ENCODE measurements at places on chromosomes 7 and 10.

DNA sequence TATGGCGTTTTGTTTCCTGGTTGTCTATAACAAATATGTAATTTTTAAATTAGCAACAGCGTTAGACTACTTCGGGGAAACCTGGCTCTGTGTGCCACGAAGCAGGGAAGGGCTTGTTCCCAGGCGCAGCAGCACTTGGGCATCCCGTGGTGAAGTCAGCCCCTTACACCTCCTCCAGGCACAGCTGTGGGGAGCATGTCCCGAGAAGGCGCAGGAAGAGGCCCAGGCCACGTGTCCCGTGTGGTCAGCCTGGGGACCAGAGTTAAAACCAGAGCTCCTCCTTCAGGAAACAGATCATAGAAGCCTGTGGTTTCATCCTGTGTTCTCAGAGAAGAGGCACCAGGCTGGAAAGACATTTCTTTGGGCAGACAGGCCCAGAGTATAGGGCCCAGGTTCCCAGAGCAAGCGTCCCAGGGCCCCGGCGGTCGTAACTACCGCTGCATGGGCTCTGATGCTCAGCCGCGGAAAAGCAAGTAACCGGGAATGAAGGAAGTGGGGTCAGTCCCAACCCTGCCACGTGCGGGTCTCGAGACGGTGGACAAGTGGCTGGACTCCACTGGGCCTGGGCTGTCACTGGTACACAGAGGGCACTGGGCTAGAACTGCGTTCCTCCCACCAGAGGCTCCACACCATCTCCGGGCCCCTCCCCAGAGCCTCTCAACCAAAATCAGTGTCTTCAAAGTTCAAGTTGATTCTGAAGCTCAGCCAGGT, 7.1 kb downstream of the NUDT1 start:
- no peak for DNase-seq

DNA sequence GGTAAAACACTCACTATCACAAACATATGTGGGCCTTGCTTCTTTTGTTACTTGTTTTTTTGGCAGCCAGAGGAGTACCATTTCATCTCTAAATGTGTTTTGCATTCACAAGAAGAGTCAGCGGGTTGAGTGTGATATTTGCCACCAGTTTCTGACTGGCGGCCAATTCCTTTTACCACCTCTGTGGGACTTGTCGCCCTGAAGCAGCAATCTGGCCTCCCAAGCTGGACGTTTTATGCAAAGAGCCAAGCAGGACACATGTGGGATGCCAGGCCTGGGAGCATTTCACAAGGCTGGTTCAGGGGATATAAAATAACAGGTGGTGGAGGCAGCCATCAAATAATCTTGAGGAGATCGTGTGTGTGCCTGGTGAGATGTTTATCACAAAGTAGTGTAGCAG, 61.8 kb upstream of the TRIL start:
- no peak for DNase-seq

DNA sequence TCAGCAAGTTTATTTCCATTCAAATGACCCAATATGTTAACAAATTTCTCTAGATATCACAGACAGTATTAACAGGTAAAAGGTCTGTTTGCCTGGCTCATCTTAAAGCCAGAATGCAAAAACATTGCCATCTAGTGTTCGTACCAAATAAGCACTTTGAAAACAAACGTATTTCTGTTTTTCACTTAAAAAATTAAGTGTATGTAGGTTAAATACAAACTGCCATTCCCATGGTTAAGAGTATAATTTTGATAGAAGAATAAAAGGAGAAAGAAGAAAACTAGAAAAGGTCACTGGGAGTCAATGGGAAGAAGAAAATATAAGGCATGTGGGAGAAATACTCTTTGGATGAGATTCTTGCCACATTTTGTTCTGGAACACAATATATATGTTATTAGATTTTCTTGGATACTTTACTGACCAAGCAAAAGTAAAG, 51.0 kb downstream of the ORC5 start:
- no peak for DNase-seq

DNA sequence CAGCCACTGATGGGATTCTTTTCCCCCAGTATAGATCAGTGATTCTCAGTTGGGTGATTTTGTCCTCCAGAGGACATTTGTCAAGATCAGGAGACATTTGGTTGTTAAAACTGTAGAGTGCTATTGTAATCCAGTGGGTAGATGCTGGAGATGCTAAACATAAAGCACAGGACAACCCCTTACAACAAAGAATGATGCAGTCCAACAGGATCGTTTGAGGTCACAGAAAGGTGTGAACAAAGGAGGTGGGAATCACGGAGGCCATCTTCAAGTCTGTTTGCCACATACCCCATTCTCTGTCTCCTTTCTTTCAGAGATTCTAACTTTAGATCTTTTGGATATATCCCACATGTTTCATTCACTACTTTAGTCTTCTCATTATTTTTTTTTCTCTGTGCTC, 69.0 kb downstream of the HELLS start:
- DNase-seq, result no peak

- no peak for DNase-seq
Observed at GRCh38 chr10:9596368-9596920, 1421.2 kb upstream of the CELF2 start.

GRCh38 chr10:128630787-128631252, 504.6 kb upstream of the MKI67 start:
- DNase-seq, result no peak

DNA sequence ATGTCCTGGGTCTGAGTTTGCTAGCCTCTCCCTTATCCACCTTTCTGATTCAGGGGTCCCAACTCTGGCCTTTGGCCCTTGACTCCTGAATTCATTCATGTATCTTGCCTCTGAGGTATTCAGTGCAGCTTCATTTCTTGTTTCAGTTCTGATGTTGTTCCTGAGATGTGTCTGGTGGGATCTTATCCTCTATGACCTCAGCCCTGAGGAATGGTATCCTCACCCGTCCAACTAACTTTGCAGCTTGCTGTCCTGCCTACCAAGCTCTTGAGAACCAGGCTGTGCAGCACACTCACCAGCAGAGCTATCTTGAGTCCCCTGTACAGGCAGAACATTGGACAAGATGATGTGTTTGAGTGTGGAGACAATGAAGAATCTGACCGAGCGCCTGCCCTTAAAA, 13.8 kb downstream of the SUFU start:
- DNase-seq, result no peak

DNA sequence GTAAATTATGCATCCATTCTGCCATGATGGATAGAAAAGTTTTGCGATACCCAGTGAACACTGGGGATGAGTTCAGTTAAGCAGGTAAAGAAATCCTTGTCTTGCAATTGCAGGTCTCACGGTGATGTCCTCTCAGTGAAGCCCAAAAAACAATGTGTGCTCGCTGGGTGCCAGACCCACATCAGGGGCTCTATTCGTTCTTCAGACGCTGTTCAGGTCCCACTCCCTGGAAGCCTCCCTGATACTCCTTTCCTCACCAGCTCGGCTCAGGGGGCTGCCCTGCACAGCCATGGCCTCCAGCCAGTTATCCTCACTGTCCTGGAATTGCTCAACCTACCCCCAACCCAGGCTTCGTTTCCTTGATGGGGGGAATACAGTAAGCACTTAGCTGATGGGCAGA, 323.5 kb downstream of the ADARB2 start:
- DNase-seq, result no peak

DNA sequence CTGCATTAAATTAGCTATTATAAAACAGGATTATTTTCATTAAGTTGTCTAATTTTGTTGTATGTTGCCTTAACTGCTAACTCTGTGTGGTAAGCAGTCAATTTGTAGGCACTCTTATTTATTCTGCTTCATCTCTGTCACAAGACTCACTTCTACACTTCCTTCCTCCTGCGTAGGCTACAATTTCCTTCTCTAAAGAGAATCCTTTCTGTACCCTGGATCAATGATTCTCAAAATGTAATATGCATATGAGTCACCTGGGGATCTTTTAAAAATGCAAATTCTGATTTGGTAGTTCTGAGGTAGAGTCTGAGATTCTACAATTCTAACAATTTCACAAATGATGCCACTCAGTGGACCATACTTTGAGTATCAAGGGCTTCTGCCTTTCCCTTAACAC, 4.4 kb upstream of the UBE2D1 start:
- DNase-seq, result no peak

- DNase-seq, result no peak
Observed at GRCh38 chr7:137449016-137449415, 105.5 kb upstream of the PTN start.

DNA sequence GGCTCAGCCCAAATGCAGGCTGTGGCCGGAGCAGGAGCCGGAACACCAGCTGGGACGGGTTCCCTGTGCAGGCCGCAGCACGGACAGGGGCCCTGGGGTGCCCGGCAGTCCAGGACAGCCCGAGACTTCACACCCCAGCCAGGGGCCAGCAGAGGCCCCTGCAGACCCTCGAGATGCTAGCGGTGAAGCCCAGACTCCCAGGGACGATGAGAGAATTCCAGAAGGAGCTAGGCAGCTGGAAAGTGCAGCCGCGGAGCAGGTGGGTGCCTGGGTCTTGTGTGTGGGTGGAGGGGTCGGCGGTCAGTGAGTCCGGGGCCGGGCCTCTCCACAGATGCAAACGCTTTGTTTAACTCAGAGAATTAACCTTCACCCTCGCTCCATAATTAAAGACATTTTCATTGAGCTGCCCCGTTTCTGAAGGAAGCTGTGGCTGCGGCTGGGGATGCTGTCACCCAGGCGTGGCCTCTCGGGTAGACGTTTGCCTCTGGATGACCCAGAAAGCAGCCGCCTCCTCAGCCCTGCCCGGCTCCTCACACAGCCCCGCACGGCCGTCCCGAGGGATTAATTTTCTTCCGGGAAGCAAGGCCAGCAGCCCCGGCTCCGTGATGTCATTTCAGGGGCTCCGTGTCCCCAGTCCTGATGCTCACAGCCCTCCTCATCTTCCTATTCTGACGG, 26.5 kb downstream of the KNDC1 start:
- DNase-seq, result no peak

GRCh38 chr7:113928112-113928511, 9.3 kb upstream of the PPP1R3A start:
- no peak for DNase-seq

DNA sequence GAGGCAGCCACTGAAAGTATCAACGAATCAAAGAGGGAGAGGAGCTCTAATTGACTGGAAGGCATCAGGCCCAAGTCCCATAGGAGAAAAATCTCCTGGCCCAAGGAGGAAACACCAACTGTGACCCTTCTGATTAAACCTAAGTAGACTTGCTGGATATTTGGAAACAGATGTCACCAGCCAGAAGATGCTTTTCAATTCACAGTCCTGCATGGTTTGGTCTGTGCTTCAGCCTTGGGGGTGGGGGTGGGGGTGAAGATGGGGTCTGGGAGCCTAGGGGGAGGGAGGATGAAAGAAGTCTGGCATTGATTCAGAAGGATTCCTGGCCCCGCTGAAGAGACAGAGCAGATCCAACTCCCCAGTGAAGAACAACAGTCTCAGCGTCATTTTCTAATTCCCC, 623.7 kb downstream of the PARD3 start:
- DNase-seq, result no peak

DNA sequence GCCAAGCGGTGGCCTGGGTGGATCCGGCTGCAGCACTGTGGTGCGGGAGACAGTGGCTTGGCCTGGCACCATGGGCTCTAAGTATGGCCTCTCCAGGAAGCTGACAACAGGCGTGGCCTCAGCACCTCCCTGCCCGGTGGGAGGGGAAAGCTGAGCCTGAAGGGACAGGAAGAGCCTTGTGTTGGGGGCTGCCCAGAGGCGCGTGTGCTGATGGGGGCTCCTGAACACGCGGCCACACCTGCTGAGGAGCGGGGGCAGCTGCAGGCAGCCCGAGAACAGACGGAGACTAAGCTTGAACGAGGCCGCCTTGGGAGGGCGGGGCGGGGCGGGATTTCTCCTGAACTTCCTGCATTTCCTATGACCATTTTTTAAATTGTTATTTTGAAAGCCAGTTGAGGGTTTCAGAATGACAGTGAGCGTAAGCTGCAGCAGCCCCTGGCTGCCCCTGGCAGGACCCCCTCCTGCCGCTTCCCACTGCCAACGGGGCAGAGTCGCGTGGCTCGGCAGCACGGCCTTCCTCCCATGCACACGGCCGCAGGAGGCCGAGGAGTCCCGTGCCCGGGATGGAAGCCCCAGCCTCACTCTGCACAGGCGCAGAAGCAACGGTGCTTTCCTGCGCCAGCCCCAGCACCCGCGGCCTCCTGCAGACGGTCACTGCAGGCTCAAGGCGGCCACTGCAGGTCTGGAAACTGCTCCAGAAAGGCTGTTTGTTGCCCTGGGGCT, 43.2 kb downstream of the DPYSL4 start:
- no peak for DNase-seq

DNA sequence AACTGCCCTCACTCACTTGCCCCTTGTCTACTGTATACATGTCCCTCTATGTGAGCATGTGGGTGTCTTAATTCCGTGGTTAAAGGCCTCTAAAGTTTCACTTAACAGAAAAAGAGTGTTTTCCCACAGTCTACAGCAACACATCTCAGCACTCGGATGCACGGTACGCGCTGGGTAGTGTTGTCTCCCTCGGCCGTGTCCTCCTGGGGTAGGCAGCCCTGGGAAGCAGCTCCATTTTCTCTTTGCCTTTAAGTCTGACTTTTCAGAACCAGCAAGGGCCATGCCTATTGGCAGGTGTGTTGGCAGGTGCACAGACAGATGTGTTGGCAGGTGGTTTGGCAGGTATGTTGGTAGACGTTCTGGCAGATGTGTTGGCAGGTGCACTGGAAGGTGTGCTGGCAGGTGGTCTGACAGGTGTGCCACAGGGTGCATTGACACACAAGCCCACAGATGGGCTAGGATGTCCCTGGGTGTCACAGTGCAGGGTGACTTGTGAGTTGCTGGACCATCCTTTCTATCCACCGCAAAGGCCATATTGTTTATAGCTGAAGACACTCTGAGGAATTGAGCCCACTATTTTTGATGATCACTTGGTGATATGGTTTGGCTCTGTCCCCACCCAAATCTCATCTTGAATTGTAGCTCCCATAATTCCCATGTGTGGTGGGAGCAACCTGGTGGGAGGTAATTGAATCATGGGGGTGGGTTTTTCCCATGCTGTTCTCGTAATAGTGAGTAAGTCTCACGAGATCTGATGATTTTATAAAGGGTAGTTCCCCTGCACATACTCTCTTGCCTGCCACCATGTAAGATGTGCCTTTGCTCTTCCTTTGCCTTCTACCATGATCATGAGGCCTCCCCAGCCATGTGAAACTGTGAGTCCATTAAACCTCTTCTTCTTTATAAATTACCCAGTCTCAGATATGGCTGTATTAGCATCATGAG, 296.9 kb downstream of the TNS3 start:
- DNase-seq, result no peak

- DNase-seq, result no peak
Observed at GRCh38 chr7:51016546-51016945, 233.8 kb upstream of the GRB10 start.

DNA sequence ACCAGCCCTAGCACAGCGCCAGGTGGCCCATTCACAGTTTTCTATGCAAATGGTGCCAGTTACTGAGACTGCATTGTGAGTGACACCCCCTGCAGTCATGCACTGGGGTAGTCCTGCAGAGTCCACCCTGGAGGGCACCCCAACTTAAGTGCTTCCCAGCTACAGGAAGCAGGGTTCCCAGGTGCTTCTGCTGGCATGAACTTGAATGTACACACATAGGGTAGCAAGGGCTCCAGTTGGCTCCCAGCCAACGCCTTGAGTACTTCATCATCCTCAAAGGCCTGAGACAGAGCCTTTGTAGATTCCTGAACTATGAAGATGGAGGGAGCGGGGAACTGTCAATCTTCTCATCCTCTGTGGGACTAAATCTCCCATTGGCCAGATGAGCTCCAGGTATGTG, 11.5 kb upstream of the NPFFR1 start:
- no peak for DNase-seq

GRCh38 chr10:132884041-132884440, 58.3 kb downstream of the CFAP46 start:
- DNase-seq, result no peak
